ENCODE measurements at places on chromosomes 3 and 15.
A peak's percentile ranks its signal among the peaks of the same experiment; 100 is the strongest.

DNA sequence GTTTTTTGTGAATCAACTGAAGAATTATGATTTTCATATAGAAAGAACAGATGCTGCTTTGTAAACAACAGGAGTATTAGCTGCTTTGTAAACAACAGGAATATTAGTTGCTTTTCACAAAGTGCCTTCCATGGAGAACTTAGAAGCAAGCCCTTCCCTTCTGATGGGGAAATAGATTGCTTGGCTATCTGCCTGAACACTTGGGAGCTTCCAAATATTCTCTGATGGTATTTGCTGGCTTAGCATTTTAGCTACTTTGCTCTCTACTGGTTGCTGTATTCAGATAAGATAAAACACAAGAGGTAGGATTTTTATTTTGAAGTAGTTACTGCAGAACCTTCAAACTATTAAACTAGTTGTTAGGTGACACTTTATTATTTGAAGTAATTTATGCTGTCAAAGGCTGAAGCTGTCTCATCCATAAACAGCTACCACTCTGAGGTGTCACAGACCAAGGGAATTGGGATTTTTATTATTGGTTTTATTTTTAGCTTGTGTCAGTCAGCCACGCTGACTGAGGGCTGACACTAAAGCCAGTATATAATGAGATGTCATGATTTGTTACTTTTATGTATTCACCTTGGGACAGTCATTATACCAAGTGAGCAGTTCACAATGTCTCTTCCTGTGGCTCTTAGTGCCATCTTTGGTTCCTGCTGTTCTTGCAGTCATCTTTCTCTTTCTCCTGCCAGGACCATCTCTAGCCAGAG is 50.0 kb downstream of the ZIC1 start:
- no peak for DNase-seq

GRCh38 chr3:126684218-126684751 is 19.8 kb upstream of the CHCHD6 start:
- no peak for DNase-seq

GRCh38 chr15:72796515-72797337 is 13.2 kb upstream of the ADPGK start:
- DNase-seq: peak; percentile 44

DNA sequence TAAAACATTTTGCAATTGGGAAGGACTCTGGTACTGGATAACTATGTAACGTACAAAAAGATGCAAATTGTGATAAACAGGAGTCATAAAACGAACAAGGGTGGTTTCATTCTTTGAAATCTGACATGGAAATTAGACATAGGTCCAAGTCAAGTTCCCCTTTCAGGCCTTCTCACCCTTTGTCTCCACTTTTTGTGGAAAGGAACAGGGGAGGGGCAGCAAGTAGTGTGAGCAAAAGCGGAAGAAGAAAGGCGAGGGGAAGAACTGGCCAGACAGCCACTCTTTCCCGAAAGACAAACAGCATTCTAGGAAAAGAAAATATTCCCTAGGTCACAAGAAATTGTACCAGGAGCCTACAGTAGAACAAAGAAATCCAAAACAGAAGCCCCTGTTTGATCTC is 52.6 kb downstream of the MCF2L2 start:
- DNase-seq: no peak

GRCh38 chr3:132721479-132722164 is 587 bp downstream of the NPHP3 start:
- peak; percentile 70 for DNase-seq

- peak; percentile 33 for DNase-seq
Measured at GRCh38 chr15:61327019-61327631, 98.0 kb upstream of the RORA start.

DNA sequence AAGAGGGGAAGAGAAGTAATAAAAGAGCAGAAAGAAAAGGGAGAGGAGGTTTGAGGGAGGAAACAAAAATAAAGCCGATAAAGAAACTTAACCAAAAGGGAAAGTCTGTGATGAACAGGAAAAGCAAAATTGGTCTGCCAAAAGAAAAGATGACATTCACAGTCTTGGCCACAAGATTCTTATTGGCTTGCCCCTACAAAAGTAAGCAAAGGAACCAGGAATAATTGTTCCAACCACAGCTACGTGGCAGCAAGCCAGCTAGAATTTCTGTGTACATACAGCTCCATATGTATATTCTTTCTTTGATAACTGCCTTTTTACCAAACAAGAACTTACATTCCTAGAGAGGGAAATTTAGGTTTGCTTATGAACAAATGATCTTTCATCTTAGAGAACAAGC is 79.6 kb downstream of the MLH1 start:
- no peak for DNase-seq
